ENCODE measurements at places on chromosomes 11 and 22.

DNA sequence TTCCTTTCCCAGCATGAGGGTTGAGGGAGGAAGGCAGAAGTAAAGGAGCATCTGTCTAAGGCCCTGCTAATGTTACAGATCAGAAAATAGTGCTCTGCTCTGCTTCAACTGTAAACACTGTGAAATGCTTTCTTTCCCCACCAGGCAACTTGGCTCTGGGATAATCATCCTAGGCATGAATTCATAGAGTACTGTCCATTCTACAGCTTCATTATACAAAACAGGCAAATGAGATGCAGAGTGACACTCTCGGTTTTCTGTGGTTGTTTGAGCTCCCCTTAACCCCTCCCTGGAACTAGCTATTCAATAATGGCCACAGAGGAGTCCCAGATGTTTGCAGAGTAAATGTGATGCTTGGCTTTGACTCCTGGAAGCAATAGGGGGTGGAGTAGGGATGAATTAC, 184.3 kb upstream of the CTSC start:
- H3K27me3 ChIP-seq, result no peaks in the 10 kb centered on the region
- H3K4me3 ChIP-seq, result no peak overlapping the region
- no peak overlapping the region for H3K27ac ChIP-seq
- no peak for DNase-seq
- H3K36me3 ChIP-seq, result no peaks in the 10 kb centered on the region

DNA sequence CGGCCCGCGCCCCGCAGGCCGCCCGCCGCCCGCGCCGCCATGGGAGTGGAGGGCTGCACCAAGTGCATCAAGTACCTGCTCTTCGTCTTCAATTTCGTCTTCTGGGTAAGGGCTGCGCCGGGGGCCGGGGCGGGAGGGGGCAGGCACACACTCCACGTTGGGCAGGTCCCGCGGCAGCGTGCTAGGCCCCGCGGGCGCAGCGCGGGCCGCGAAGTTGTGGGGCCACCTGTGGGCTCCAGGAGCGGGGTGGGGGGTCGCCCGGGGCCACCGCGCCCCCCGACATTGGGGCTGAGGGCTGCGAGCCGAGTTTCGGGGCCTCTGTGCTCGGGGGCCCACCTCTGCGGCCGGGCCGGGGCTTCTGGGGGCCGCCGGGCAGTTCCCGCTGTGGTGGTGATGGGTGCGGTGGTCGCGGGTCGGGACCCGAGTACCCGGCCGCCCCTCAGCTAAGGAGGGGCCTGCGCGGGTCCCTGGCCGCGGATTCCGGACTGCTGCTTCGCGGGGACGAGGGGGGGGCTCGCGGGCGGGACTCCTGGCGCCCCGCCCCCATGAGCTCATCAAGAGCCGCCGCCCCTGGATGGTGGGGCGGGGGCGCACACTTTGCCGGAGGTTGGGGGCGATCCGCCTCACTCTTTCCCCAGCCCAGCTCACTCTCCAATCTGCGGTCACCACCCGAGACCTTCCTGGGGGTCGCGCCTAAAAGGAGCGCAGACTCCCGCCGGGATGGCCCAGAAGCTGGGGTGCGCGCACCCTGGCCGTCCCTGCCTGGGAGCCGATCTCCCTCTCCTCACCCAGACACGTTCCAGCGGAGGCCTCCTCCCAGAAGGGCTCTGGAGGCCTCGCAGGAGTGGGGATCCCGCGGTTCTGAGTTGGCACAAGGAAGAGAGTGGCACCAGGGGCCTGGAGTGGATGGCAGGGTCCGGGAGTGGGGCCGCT, 667 bp downstream of the CD81 start:
- H3K27ac ChIP-seq, result peak overlapping the region; percentile 99
- H3K4me3 ChIP-seq, result peak overlapping the region; percentile 99
- peaks cover 61% of the 10 kb centered on the region for H3K4me1 ChIP-seq
- peak; percentile 73 for DNase-seq
- no peaks in the 10 kb centered on the region for H3K27me3 ChIP-seq

- no peak for DNase-seq
- H3K4me3 ChIP-seq, result no peak overlapping the region
- no peak overlapping the region for H3K27ac ChIP-seq
- H3K27me3 ChIP-seq, result no peaks in the 10 kb centered on the region
Observed at GRCh38 chr22:31935961-31936635, 8.2 kb upstream of the YWHAH start.

GRCh38 chr22:39431821-39432251, 25.0 kb upstream of the MGAT3 start:
- H3K36me3 ChIP-seq, result peaks cover 10% of the 10 kb centered on the region
- peak; percentile 53 for DNase-seq
- H3K27ac ChIP-seq, result peak overlapping the region; percentile 95
- no peaks in the 10 kb centered on the region for H3K27me3 ChIP-seq
- H3K4me3 ChIP-seq, result no peak overlapping the region

- H3K4me1 ChIP-seq, result peaks cover 40% of the 10 kb centered on the region
- no peak for DNase-seq
- no peak overlapping the region for H3K4me3 ChIP-seq
- peaks cover 10% of the 10 kb centered on the region for H3K27me3 ChIP-seq
- H3K36me3 ChIP-seq, result no peaks in the 10 kb centered on the region
Observed at GRCh38 chr11:61297746-61298145, 2.6 kb upstream of the VWCE start.

- H3K4me1 ChIP-seq, result peaks cover 72% of the 10 kb centered on the region
- H3K36me3 ChIP-seq, result no peaks in the 10 kb centered on the region
- DNase-seq, result no peak
- H3K27ac ChIP-seq, result no peak overlapping the region
Observed at GRCh38 chr22:42964994-42965699, 49.8 kb downstream of the PACSIN2 start.

DNA sequence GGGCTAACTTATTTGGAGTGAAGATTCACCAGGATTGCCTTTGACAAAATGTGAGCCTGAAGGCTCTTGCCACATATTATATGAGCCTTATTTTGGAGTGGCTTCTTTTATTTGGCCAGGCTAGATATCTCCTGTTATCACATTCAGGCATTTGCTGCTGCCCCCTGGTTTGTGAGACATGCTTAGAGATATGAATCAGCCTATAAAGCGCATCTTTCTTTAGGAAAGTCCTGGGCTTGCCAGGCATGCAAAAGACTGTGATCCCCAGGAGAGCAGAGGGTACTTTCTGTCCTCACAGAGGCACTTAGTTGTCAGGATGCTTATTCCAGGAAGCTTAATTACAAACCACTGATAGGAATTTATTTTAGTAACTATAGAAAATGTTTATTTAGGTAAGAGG, 333.3 kb downstream of the FAT3 start:
- DNase-seq, result no peak
- no peaks in the 10 kb centered on the region for H3K27me3 ChIP-seq
- H3K4me3 ChIP-seq, result no peak overlapping the region
- no peak overlapping the region for H3K27ac ChIP-seq
- H3K4me1 ChIP-seq, result no peaks in the 10 kb centered on the region
- H3K36me3 ChIP-seq, result no peaks in the 10 kb centered on the region

DNA sequence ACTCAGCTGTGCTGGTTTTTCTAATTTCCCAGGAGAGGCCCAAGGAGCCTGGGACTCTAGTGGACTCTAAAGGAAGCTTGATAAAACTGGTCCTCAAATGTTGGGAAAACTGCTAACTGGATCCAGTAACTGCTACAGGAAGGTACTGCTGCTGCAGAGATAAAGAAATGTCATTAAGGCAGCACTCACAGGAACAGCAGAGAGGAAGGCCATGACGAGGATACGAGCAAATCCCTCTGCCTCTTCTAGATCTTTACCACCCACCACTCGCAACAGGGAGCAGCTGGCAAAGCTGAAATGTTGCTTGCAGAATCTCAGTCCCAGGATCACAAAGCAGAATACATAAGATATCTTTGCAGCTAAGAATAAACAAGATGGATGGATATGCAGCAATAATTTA, 23.5 kb downstream of the TTC28 start:
- H3K4me3 ChIP-seq, result no peak overlapping the region
- H3K27me3 ChIP-seq, result no peaks in the 10 kb centered on the region
- no peak for DNase-seq
- no peak overlapping the region for H3K27ac ChIP-seq

GRCh38 chr11:33317662-33318061, 60.5 kb downstream of the HIPK3 start:
- H3K4me3 ChIP-seq, result no peak overlapping the region
- peak overlapping the region; percentile 69 for H3K27ac ChIP-seq
- no peaks in the 10 kb centered on the region for H3K36me3 ChIP-seq
- H3K27me3 ChIP-seq, result no peaks in the 10 kb centered on the region

DNA sequence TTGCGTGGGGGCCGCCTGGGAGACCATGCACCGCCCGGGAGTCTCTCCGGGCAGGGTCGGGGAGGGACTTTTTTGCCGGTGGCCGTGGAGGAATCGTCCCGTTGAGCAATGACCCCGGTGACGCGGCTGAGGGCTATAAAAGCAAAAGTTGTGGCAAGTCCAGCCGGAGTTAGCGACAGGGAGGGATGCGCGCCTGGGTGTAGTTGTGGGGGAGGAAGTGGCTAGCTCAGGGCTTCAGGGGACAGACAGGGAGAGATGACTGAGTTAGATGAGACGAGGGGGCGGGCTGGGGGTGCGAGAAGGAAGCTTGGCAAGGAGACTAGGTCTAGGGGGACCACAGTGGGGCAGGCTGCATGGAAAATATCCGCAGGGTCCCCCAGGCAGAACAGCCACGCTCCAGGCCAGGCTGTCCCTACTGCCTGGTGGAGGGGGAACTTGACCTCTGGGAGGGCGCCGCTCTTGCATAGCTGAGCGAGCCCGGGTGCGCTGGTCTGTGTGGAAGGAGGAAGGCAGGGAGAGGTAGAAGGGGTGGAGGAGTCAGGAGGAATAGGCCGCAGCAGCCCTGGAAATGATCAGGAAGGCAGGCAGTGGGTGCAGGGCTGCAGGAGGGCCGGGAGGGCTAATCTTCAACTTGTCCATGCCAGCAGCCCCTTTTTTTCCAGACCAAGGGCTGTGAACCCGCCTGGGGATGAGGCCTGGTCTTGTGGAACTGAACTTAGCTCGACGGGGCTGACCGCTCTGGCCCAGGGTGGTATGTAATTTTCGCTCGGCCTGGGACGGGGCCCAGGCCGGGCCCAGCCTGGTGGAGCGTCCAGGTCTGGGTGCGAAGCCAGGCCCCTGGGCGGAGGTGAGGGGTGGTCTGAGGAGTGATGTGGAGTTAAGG, at the start of gene NEAT1:
Gene NEAT1 (plus strand): TSS at position 166 of the 883 bp plus-strand sequence.
- H3K4me1 ChIP-seq, result peaks cover 21% of the 10 kb centered on the region
- H3K27me3 ChIP-seq, result no peaks in the 10 kb centered on the region
- H3K36me3 ChIP-seq, result peaks cover 46% of the 10 kb centered on the region
- peak; percentile 99 for DNase-seq

DNA sequence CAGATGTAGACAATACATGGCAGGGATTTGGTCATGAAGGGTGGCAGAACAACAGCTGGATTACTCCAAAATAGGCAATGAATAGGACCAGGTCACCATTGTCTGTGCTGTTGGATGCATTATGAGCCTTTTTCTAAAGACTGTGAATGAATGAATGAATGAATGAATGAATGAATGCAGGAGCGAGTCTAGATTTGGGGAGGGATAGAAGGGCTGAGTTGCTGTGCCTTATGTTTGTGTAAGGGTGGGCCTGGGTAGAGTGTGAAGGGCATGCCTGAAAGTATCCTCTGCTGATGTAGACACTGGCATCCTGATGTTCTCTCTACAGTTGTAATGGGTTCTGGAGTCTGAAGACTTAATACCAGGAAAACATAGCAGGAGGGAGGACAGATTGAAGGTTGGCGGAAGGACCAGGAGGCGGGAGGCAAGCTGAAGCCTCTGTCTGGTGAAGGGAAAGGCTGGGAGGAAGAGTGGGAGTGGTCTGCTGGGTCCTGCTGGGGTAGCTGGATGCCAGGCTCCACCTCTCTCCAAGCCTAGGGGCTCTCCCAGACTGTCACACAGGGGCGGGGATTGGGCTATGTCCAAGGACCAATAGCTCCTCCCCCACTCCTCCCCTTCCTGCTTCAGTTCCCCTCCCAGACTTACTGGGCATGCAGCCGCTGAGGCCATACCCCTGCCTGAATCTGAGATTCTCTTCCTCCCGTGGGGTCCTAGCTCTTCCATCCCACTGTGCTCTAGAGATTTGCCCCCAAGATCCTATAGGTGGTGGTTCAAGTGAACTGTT, 4.8 kb downstream of the TRIM3 start:
- H3K36me3 ChIP-seq, result peaks cover 26% of the 10 kb centered on the region
- peak overlapping the region; percentile 72 for H3K27ac ChIP-seq
- no peak overlapping the region for H3K4me3 ChIP-seq
- H3K27me3 ChIP-seq, result no peaks in the 10 kb centered on the region
- peak; percentile 95 for DNase-seq

DNA sequence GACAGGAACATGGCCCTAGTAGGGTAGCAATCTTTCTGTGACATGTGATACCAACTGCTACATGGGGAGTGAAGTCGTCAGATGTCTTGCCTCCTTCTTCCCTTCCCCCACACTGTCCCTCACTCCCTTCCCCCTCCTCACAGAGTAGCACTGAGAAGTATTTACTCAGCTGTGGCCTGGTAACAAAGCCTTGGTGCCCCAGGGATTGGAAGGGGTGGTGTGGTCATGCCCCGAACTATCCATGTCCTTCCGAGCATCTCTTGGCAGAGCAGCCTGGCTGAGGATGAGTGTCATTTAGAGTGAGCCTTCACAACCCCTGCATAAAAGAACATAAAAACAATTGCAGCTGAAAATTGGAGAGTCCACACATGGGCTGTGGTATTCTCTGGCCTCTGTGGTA, 46.1 kb downstream of the ARFGAP2 start:
- H3K27me3 ChIP-seq, result no peaks in the 10 kb centered on the region
- DNase-seq, result peak; percentile 11
- H3K4me1 ChIP-seq, result no peaks in the 10 kb centered on the region
- H3K36me3 ChIP-seq, result no peaks in the 10 kb centered on the region
- no peak overlapping the region for H3K27ac ChIP-seq

DNA sequence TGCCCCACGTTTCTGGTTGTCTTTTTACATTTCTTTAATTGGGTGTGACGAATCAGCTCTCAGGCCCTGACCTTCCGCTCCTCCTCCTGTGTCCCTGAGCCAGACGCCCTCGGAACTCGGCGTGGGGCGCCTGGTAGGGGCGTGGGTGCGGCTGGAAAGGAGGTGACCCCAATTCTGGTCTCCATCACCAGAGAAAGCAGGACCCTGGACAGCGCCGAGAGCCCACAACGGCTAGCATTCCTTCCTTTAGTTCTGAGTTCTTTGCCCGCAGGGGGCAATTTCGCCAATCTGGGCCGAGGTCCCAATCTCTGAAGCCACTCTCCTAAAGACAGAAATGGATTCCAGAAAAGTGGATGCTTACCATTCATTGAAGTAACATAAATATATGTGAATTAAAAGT, 11.7 kb upstream of the RBMXL2 start:
- no peaks in the 10 kb centered on the region for H3K4me1 ChIP-seq
- H3K4me3 ChIP-seq, result no peak overlapping the region
- H3K27ac ChIP-seq, result no peak overlapping the region
- H3K36me3 ChIP-seq, result no peaks in the 10 kb centered on the region
- no peaks in the 10 kb centered on the region for H3K27me3 ChIP-seq

GRCh38 chr22:40271440-40271839, 74.9 kb upstream of the ADSL start:
- no peak overlapping the region for H3K4me3 ChIP-seq
- H3K27me3 ChIP-seq, result no peaks in the 10 kb centered on the region
- H3K4me1 ChIP-seq, result peaks cover 9% of the 10 kb centered on the region
- no peak overlapping the region for H3K27ac ChIP-seq
- DNase-seq, result no peak

- H3K27ac ChIP-seq, result no peak overlapping the region
- H3K36me3 ChIP-seq, result no peaks in the 10 kb centered on the region
- no peak overlapping the region for H3K4me3 ChIP-seq
- no peak for DNase-seq
Observed at GRCh38 chr11:6206456-6207180, 1.3 kb downstream of the C11orf42 start.

- no peak overlapping the region for H3K27ac ChIP-seq
- no peaks in the 10 kb centered on the region for H3K36me3 ChIP-seq
- no peak for DNase-seq
- H3K27me3 ChIP-seq, result peaks cover 3% of the 10 kb centered on the region
Observed at GRCh38 chr11:93081694-93082093, 112.2 kb downstream of the MTNR1B start.

All from heart right ventricle (tissue), 16 donors.